Stimulated activated CD4-positive, alpha-beta T cell treated with anti-CD3 and anti-CD28 coated beads, Interleukin-4, amount 100 ng/mL, for 1 hour (primary cell): ENCODE measurements at places on chromosomes 1 and 21.

GRCh38 chr1:42469727-42470126, 6.6 kb downstream of the CCDC30 start:
- DNase-seq: no peak

DNA sequence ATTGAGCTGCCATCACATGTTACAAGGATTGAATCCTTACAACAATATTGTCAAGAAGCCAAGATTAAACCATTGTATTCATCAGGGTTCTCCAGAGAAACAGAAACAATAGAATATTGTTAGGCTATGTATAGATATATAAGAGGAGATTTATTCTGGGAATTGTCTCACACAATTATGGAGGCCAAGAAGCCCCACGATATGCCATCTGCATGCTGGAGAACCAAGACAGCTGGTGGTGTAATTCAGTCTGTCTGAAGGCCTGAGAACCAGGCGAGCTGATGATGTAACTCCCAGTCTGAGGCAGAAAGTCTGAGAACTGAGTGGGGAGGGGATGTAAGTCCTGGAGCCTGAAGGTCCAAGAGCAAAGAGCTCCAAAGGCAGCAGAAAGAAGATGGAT, 14.5 kb upstream of the TTF2 start:
- DNase-seq: no peak

GRCh38 chr21:42389449-42389835, 6.4 kb downstream of the TMPRSS3 start:
- DNase-seq: no peak

DNA sequence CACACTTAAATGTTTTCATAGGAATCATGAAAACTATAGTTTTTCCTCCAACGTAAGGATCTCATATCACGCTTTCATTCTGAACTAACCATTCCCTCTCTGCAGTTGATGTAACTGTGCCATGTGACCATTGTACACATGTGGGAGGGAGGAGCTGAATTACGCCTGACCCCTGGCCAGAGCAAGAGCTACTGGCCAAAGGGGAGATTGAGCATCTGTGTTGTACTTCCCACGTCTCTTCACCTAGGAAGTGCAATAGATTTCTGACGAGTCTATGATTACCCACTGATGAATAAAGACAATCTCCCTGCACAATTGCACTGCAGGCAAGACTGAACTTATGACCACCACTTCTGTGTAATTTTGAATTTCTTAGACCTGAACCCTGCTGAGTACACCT, 24.0 kb downstream of the PTPRC start:
- no peak for DNase-seq

DNA sequence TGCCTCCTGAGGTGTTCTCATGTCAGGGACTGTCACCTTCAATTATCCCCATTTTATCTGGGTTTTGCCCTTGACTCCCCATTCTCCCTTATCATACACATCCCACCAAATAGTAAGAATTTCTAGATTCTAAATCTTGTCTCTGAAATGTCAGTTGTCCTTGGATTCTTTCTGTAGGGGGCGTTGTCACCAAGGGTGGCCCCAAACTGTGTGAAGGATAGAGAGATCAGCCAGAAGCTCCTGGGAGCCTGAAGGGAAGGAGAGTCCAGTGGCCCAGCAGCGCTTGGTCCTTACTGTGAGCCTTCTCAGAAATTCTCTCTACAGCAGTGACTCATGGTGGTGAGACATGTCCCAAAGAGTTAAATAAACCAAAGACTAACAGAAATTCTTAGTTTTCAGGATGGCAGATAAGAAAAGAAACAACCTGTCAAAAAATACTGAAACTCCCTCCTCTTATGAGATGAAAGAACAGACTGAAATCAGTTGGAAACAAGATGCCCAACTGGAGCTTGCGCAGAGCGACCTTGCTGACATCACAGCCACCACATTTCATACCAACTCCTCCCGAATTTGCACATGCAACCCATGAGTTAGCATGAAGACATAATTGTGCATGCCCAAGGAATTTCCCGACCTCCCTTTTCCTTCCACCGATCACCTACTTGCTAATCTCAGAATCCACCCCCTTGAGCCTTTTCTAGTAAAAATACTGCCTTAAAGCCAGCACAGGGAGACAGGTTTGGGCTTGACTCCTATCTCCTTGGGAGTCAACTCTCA, 109.8 kb downstream of the ELAVL4 start:
- DNase-seq: no peak

- no peak for DNase-seq
Observed at GRCh38 chr1:2289607-2290006, 61.5 kb downstream of the SKI start.

- DNase-seq: no peak
Observed at GRCh38 chr1:219664310-219665029, 51.6 kb upstream of the ZC3H11B start.

- DNase-seq: peak; percentile 26
Observed at GRCh38 chr1:76285578-76286135, 211.1 kb downstream of the ST6GALNAC3 start.

GRCh38 chr1:4133297-4133938, 233.3 kb upstream of the C1orf174 start:
- DNase-seq: no peak

- no peak for DNase-seq
Observed at GRCh38 chr1:228902781-228903433, 167.6 kb downstream of the RHOU start.

DNA sequence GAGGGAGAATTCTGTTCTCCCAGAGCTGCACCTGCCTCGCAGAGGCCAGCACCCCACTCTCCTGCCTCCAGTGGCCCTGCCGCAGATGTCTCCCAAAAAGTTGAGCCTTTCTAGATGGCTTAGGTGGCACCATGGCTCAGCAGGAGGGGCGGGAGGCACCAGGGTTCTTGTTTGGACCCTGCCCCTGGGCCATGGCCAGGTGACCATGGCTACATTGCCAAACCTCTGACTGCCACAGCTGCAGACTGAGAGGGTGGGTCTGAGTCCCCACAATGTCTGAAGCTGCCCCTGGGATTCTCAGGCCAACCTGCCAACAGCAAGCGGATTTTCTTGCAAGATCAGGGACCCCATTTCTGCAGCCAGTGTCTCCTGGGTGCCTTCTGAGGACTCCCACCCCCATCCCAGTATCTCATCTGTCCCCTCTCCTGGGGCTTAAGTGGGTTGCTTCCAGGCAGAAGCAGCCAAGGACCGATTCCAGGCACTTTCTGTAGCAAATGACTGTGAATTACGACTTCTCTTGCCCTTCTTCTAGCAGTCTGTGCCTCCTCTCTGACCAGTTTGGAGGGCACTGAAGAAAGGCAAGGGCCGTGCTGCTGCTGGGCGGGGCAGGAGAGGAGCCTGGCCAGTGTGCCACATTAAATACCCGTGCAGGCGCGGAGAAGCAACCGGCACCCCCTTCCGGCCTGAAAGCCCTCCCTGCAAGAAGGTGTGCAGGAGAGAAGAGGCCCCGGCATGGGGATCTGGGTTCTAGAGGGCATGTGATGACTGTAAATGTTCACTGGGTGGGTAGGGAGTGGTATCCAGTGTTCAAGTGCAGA, 22.5 kb downstream of the SESN2 start:
- no peak for DNase-seq

DNA sequence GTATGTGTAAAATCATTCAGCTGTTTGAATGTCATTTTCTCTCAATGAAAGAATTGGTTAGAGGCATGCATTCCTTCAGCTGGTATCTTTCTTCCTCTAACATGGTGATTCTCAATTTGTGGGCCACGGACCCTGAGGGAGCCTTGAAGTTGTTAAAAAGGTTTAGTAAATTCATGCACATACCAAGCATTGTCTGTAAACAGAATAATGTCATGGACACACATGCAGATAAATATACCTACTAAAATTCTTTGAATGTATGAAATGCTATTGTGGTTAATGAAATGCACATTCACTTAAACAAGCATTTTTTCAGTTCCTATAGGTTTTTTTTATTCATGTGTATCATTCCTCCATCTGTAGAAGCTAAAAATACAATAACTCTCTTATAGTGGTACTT, 65.4 kb downstream of the PBX1 start:
- DNase-seq: no peak

GRCh38 chr1:77064246-77064645, 155.0 kb downstream of the PIGK start:
- no peak for DNase-seq

- DNase-seq: no peak
Observed at GRCh38 chr1:227797625-227798024, 17.9 kb upstream of the PRSS38 start.

DNA sequence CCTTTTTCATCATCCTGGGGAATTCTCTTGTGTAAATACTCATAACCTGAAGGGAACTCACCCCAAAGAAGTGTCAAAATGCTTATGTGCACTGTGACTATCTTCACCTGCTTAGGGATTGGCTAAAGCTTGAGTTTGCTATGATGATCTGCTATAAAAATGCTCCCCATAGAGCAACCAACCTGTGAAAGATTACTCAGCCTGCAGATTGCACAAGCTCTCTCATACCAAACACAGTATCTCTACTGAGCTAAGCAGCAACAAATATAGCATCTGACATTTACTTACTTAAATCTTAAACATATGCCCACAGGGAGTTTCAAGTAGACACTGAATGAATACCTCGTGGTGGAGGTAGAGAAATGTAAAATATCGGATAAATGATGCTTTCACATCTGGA, 725.8 kb downstream of the MRPL39 start:
- no peak for DNase-seq

GRCh38 chr1:218384581-218384993, 39.5 kb downstream of the TGFB2 start:
- DNase-seq: no peak

GRCh38 chr1:4483021-4483625, 171.3 kb upstream of the AJAP1 start:
- no peak for DNase-seq

DNA sequence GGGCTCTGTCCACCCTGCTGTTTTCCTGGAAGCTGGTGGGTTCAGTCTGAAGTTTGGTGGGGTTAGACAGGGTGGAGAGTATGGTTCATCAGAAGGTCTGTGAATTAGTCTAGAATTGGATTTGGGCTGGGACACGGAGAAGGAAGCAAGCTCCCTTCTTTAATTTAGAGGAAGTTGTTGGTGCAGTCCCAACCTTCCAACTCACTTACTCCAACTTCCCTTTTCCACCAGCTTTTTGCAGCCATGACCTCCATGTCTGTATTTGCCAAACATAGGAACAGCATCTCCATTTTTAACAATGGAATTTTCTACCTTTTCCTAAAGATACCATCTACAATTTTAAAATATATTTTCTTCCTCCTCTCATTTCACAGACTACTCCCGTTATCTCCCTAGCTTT, 28.5 kb upstream of the PRELP start:
- DNase-seq: no peak

- no peak for DNase-seq
Observed at GRCh38 chr1:171994293-171994692, 153.0 kb downstream of the DNM3 start.

DNA sequence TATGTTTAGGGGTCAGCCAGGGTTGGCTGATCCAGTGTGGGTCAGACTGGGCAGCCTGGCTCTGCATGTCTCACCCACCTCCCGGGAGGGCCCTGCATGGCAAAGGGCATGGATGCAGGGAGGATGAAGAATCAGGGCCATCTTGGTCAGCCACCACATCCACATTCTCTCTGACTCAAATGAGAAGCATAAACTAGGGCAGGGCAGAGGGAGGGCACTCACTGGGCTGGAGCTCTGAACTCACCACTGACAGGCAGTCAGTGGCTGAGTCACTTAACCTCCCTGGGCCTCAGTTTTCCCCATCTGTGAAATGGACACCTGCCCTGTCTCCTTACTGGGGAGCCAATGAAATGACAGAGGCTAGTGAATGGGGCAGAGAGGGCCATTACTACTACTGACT, 4.3 kb upstream of the CELA2A start:
- DNase-seq: no peak

GRCh38 chr1:12072741-12073140, 9.6 kb downstream of the TNFRSF8 start:
- no peak for DNase-seq

- no peak for DNase-seq
Observed at GRCh38 chr1:156050376-156050775, 3.2 kb downstream of the UBQLN4 start.

GRCh38 chr1:39266792-39267191, 62.3 kb downstream of the MACF1 start:
- DNase-seq: no peak

GRCh38 chr1:208242146-208242545, 2.0 kb downstream of the PLXNA2 start:
- no peak for DNase-seq

DNA sequence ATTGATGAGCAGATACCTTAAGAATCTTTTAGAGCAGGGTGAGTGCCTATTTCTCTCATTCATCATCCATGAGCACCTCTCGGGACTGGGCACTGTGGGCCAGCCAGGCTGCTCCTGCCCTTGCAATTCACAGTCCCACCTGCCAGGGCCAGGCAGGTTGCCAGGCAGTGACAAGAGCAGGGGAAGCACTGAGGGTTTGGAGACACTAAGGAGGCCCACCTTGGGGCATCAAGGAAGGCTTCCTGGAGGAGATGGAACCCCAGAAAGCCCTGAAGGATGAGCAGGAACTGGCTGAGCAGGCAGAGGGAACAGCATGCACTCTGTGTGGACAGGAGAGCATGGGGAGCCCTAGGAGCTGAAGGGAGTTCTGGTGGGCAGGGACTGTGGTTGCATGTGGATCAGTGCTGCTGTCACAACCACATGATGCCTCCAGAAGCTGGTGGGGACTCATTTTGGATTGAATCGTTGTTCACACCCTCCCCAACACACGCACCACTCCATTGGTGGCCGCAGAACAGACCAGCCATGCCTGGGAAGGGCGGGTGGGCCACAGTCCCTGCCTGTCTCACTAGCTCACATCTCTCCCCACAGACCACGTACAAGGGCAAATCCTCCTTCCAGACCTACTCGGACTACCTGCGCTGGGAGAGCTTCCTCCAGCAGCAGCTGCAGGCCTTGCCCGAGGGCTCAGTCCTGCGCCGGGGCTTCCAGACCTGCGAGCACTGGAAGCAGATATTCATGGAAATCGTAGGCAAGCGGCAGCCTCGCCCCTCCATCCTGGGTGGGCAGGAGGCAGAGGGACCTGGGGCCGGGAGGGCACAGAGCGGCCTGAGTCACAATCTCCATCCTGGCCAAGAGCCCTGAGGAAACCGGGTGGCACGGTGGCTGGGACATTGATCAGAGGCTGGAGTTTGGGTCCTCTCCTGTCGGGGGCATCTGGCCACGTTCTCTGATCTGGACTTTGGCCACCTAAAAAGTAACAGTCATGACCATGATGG, 55.1 kb downstream of the DISP3 start:
- no peak for DNase-seq

- DNase-seq: peak; percentile 57
Observed at GRCh38 chr21:37073417-37074196, 553 bp downstream of the TTC3 start.

DNA sequence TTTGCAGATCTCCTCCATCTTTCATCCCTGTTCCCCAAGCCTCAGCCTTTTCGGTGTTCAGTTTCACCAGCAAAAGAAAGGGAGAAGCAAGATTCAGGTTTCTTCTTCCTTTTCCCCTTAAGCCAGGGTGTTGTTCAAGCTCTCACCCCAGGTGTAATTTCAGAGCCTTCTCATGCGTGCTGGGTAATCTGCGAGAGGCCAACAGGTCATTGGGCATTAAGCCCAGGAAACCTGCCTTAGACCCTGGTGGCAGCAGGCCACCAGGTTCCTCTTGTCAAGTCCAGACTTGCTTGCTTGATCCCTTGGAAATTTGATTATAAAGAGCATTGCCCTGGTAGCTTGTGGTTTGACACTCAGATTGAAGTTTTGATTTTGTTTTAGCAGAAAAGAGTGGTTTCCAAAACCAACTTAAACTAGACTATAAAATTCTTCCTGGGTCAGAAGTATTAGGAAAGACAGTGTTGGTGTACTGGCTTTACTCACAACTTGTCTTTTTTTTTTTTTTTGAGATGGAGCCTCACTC, 6.9 kb downstream of the AKR1A1 start:
- DNase-seq: no peak

- DNase-seq: no peak
Observed at GRCh38 chr1:212871976-212872375, 13.9 kb downstream of the FLVCR1 start.

- DNase-seq: peak; percentile 81
Observed at GRCh38 chr1:155086128-155086741, 7.6 kb downstream of the EFNA3 start.
